ENCODE measurements at places on chromosomes 2 and 18.

DNA sequence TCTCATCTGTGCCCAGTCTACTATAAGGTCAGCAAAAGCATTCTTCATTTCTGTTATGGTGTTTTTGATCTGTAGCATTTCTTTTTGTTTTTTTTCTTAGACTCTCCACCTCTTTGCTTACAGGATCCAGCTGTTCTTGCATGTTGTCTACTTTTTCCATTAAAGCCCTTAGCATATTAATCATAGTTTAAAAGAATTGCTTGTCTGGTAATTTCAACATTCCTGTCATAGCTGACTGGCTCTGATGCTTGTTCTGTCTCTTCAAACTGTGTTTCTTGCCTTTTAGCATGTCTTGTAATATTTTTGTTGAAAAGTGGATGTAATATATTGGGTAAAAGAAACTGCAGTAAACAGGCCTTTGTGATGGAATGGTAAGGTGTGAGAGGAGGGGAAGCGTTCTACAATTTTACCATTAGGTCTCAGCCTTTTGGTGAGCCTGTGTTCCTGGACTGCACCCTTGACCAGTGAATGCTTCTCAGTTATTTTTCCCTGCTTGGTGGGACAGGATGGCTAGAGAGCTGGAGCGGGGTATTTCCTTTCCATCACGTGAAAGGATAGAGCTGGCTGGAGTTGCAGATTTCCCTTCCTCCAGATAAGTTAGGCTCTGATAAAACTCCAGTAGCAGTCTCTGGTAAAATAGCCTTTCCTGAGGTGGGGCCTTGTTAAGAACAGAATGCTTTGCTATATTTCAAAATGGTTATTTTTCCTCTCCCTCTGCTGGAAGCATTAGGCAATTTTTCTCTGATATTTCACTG, 65.4 kb downstream of the PLA2R1 start:
- DNase-seq, result no peak

DNA sequence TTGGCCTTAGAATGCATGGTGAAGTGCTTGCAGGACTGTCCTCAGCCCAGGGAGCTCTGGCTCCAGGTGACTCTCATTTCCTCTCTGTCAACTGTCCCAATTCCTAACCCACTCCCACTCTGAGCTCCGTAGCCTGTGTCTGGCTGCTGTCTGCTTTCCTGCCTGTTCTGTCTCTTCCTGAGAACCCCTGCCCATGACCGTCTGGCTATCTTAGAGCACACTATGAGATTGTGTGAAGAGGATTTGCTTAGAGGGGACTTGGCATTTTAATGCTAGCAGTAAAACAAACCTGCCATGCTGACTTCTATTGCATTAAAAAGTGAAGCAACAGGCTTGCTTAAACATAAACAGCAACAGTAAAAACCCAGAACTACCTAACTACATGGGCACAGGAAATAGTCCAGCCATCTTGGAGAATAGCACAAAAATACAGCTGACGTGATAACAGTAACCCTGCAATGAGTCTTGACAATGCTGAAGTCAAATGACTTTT, 234.7 kb downstream of the PRKCE start:
- DNase-seq, result no peak

DNA sequence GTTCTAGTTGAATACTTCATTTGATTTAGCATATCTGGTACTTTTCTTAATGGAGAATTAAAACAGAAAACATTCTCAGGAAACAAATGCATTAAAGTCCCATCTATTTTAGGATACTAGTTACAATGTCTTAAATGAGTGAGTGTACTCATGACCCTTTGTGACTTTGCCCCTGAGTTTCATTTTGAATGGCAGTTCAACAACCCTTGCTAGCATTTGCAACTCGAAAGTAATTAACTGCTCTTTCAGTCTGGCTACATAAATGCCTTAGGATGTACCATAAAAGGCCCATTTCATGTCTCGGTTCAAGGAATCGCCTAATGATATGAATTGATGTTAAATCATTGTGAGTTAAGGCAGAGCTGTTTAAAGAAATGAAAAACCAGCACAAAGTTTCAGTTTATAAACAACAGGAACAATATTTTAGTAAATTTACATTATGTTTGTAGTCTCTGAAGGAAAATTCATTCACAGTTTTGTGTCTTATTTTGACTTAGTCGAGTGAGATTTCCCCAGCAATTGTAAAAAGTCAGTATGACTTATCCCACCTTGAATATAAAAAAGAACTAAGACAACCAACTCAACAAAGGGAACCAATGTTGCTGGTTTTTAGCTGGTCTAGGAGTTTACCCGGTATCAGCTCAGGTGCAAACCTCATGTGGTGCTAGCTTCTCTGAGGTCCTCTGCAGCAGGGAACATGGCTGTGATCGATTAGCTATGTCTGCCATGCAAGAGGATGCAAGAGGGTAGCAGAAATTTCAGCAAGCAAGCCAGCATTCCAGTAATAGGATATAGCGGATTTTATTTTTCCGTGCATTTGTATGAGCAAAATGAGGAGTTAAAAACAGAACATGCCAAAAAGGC, 386.2 kb downstream of the PTPRM start:
- no peak for DNase-seq

GRCh38 chr2:117087535-117088291, 726.8 kb upstream of the DDX18 start:
- no peak for DNase-seq

- no peak for DNase-seq
Observed at GRCh38 chr2:60992985-60993392, 24.5 kb upstream of the PEX13 start.

Data from NCI-H226 (cell line).